Daoy (cell line): ENCODE measurements at places on chromosomes 5 and 9.

GRCh38 chr5:52013523-52013922, 630.3 kb downstream of the ISL1 start:
- DNase-seq = no peak

- DNase-seq = no peak
These were observed 1040.8 kb downstream of the TAF11L14 start for GRCh38 chr5:18675041-18675440.

DNA sequence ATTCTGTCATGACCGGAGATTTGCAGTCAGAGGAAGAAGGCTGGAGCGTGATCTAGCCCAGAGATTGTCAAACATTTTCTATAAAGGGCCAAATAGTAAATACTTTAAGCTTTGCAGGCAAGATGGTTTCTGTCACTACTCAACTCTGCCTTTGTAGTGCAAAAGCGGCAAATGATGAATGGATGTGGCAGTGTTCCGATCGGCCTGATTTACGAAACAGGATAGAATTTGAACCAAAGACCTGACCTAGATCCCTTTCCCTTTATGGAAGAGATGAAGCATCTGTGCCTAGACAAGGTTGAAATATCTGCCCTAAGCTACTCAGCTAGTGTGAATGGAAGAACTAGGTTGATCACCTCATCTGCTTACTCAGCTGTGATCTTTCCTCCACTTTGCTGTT, 209.5 kb downstream of the YTHDC2 start:
- no peak for DNase-seq

DNA sequence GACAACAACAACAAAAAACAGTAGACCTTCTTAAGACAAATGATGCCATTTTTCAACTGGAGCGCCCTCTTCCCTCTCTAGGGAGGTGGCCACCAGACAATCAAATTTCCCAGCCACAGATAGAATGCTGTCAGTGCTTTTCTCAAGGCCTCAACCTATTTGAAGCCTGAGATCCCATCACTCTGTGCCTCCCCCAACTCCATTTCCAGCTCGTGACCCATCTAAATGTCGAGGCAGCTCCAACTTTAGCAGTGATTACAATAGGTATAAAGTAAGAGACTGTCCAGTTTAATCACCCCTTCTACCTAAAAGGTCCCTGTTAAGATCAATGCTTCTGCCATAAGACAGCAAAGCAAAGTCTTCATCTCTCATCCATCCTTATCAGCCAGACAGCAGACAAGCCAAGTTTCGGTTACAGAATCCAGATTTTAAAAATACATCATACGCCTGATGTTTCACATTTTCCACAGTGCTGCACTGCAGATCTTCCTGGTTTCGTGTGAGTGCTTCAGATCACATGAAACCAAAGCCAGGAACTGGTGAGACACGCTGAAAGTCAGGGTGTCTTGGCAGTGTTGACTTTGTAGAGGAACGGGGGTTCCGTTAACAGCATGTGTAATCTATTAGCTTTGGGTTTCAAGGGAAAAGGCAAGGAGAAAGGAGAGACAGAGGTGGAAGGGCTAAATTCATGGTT, 447.8 kb downstream of the ENC1 start:
- DNase-seq = no peak
